ENCODE measurements at places on chromosomes 13 and 19. TPM values are rescaled to one million over a fixed set of nuclear protein-coding genes. Genes with fewer than 3 reads are reported as not detected.

DNA sequence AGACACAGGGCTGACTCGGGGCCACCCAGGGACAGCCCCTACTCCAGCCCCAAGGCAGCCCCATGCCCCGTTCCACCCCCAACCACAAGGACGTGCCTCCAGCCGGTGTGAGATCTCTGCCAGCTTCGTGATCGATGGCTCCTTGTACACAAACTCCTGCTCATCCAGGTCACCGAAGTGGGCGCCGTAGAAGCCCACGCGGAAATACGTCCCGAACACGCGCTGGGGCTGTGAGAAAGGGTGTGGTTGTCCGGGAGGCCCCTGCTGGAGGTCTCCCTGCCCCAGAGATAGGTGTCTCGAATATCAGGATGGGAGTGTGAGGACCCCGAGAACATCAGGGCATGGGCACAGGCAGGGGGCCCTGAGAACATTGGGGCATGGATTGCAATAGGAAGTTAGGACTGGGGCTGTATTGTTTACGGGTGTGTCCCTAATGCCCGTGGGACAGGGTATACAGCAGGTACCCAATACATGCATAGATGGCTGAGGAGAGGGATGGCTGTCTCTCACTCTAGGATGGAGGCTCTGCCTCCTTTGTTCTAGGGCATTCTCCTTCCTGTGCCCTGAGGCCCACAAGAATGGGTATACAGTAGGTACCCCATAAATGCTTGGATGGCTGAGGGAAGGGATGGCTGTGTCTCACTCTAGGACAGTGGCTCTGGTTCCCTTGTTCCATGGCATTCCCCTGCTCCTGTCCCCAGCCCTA, 5.3 kb upstream of the KANK2 start:
- DNase-seq: no peak
- H3K27ac ChIP-seq: peak overlapping the region; percentile 42
- H3K27me3 ChIP-seq: no peaks in the 10 kb centered on the region
- peaks cover 10% of the 10 kb centered on the region for H3K4me1 ChIP-seq

GRCh38 chr13:70255406-70255991, 147.2 kb upstream of the KLHL1 start:
- DNase-seq: no peak
- H3K27me3 ChIP-seq: no peaks in the 10 kb centered on the region
- H3K4me1 ChIP-seq: no peaks in the 10 kb centered on the region
- H3K4me3 ChIP-seq: no peak overlapping the region
- H3K36me3 ChIP-seq: no peaks in the 10 kb centered on the region

- no peak overlapping the region for H3K4me3 ChIP-seq
- no peak for DNase-seq
- H3K4me1 ChIP-seq: no peaks in the 10 kb centered on the region
- no peaks in the 10 kb centered on the region for H3K27me3 ChIP-seq
Measured at GRCh38 chr13:26517936-26518335, 39.5 kb upstream of the WASF3 start.

GRCh38 chr19:34189917-34190425, 17.7 kb downstream of the LSM14A start:
- no peak overlapping the region for H3K27ac ChIP-seq
- H3K36me3 ChIP-seq: peaks cover 24% of the 10 kb centered on the region
- DNase-seq: no peak
- no peak overlapping the region for H3K4me3 ChIP-seq
- no peaks in the 10 kb centered on the region for H3K27me3 ChIP-seq

GRCh38 chr19:4066176-4066606, 508 bp downstream of the ZBTB7A start:
- H3K4me1 ChIP-seq: no peaks in the 10 kb centered on the region
- H3K36me3 ChIP-seq: no peaks in the 10 kb centered on the region
- H3K27me3 ChIP-seq: no peaks in the 10 kb centered on the region
- H3K4me3 ChIP-seq: peak overlapping the region; percentile 100

- peaks cover 1% of the 10 kb centered on the region for H3K4me1 ChIP-seq
- no peaks in the 10 kb centered on the region for H3K27me3 ChIP-seq
- H3K36me3 ChIP-seq: peaks cover 20% of the 10 kb centered on the region
Measured at GRCh38 chr19:39406656-39407409, at the start of gene ZFP36. TSS of gene ZFP36 (plus strand) at chr19:39406847. CDS start at chr19:39406905, 58 bp downstream.

DNA sequence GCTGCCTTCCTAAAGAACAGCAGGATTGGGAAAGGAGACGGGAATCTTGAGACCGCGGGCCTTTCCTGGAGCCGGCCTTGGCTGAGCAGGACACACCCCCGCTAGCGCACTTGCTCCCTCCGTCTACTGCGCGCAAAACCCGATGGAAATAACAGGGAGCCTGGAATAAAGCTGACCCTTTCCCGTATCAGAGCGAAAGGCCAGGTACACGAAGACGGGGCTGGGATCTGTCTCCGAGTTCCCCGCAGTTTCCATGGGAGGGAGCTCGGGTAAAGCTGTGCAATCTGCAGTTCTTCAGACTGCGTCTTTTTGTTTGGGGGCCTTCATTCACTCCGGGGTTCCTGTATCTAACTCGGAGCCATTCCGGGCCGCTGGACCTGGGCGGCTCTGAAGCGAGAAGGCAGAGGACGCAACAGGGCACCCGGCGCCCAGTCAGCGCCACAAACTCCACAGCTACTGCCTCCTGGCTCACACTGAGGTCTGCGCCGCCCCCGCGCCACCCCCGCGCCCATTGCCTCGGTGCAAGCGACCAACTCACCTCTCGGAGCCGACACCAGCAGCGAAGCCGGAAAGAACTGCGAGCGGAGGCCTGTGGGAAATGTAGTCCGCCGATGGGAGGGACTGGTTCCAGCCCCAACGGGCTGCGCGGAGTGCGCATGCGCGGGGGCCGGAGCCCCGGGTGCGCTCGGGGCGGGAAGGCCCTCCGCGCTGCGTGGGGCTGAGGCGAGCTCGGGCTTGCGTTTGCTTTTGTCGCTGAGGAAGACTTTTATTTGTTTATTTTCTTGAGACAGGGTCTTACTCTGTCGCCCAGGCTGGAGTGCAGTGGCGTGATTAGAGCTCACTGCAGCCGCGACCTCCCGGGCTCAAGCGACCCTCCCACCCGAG, at the start of gene ZFP14:
ZFP14 (minus strand) TSS at position 577 of the 885 bp plus-strand sequence. CDS start 11,309 bp downstream, outside the sequence.
- peak within 1 kb of the TSS; percentile 76 for H3K4me3 ChIP-seq
- no peaks in the 10 kb centered on the region for H3K27me3 ChIP-seq
- H3K4me1 ChIP-seq: no peaks in the 10 kb centered on the region
- H3K27ac ChIP-seq: peak within 1 kb of the TSS; percentile 86
- DNase-seq: peak; percentile 95

GRCh38 chr13:66492479-66492878, 737.7 kb downstream of the PCDH9 start:
- H3K27ac ChIP-seq: no peak overlapping the region
- no peak overlapping the region for H3K4me3 ChIP-seq
- DNase-seq: no peak
- no peaks in the 10 kb centered on the region for H3K4me1 ChIP-seq

GRCh38 chr13:113147206-113147605, 11.2 kb upstream of the PROZ start:
- H3K4me1 ChIP-seq: peaks cover 1% of the 10 kb centered on the region
- H3K27ac ChIP-seq: no peak overlapping the region
- H3K27me3 ChIP-seq: no peaks in the 10 kb centered on the region
- no peak for DNase-seq

Gene ZNF155
- 6.3 TPM for total RNA-seq

Gene CATSPERD
- total RNA-seq: not detected

Gene IFT88
- 30.5 TPM for total RNA-seq

Gene ZSCAN4
- total RNA-seq: not detected

Gene LGALS7B
- total RNA-seq: not detected

All from Peyer's patch (tissue), 4 donors.